ENCODE measurements at places on chromosomes 7 and 10. TPM values are rescaled to one million over a fixed set of nuclear protein-coding genes. Genes with fewer than 3 reads are reported as not detected.

Gene WNT16
- total RNA-seq, result not detected

Gene GPER1
- total RNA-seq, result 1.8 TPM

Gene CELF2
- total RNA-seq, result 37.6 TPM

Gene WDR11
- total RNA-seq, result 66.5 TPM

Gene FLNC
- total RNA-seq, result 170 TPM

Gene MGAM2
- total RNA-seq, result not detected

Gene TPK1
- total RNA-seq, result 11.0 TPM

Gene SRGN
- total RNA-seq, result 694 TPM

Gene GPR158
- not detected for total RNA-seq

Gene HTR7
- 0.58 TPM for total RNA-seq

Gene EIF5AL1
- total RNA-seq, result 0.53 TPM

Gene SPDYE11
- total RNA-seq, result not detected

Gene C10orf62
- total RNA-seq, result not detected

Gene C10orf67
- not detected for total RNA-seq

Gene ETV1
- 15.2 TPM for total RNA-seq

Gene EBLN1
- not detected for total RNA-seq

Gene VGF
- total RNA-seq, result not detected

Gene WDFY4
- 0.41 TPM for total RNA-seq

Gene GNAI1
- total RNA-seq, result 20.0 TPM

Gene MOGAT3
- not detected for total RNA-seq

Gene LRRN3
- total RNA-seq, result 0.76 TPM

Gene HOXA1
- 2.5 TPM for total RNA-seq

Gene SLC18A2
- not detected for total RNA-seq

Gene IFIT1B
- not detected for total RNA-seq

Gene WNT8B
- total RNA-seq, result not detected

Gene TACC2
- total RNA-seq, result 39.6 TPM

Gene LRRD1
- 0.24 TPM for total RNA-seq

Gene PNLIPRP1
- total RNA-seq, result not detected

Gene FAM237B
- not detected for total RNA-seq

Gene LIPK
- not detected for total RNA-seq

Gene C10orf53
- not detected for total RNA-seq

Gene GNG11
- 302 TPM for total RNA-seq

Gene KCNIP2
- 0.48 TPM for total RNA-seq

Gene ATOH7
- total RNA-seq, result not detected

Gene FASTK
- total RNA-seq, result 67.0 TPM

Gene KNDC1
- total RNA-seq, result not detected

Gene HOXA3
- 6.1 TPM for total RNA-seq

Gene TCAF1
- total RNA-seq, result 56.3 TPM

Gene AKR1E2
- total RNA-seq, result 16.3 TPM

Gene AGAP5
- 4.7 TPM for total RNA-seq

Gene ZNF365
- 0.58 TPM for total RNA-seq
